ENCODE measurements at places on chromosomes 5 and 9. TPM values are rescaled to one million over a fixed set of nuclear protein-coding genes. Genes with fewer than 3 reads are reported as not detected.

DNA sequence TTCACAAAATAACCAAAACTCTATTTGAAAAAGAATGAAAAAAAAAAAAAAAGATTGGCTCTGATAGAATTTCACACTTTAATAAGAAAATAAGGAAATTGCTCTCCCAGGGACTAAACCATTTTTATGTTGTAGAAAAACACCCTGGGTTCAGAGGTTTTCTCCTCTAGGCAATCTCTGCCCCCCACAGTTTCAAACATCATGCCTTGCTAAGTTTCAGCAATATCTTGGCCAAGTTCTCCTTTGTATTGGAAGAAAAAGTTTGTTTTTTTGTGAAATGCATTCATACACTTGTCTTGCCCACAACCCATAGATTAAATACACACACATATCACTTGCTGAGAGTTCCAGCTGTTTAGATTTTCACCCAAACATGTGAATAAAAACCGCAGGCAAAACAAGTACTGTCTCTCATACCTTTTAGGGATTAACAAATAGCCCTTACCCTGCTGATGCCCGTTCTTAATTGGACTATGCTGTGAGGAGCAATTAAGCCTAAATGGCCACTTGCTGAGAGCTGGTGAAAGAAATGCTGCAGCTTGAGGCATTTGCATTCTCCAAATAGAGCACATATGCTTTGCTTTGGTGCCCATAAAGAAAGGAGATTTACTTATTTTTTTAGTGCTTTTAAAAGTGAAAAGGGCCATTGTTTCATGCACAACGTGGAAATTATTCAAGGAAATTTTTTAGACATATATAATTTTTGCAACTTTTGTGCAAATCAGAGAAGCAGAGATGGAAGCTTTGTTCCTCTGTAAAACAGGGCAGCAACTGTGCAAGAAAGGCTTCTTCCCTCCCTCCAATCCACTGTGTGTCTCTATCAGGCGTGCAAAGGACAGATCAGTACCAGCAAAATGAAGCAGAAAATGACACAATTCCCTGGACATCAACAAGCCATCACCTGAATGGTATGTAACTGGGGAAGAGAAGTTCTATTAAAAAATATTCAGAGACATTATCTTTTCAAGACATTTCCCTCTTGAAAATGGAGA, 262.4 kb upstream of the KIF2A start:
- H3K36me3 ChIP-seq: no peaks in the 10 kb centered on the region
- peak overlapping the region; percentile 91 for H3K27ac ChIP-seq
- peak; percentile 89 for DNase-seq
- peaks cover 46% of the 10 kb centered on the region for H3K4me1 ChIP-seq

- no peaks in the 10 kb centered on the region for H3K36me3 ChIP-seq
- no peak for DNase-seq
- H3K4me3 ChIP-seq: no peak overlapping the region
- H3K4me1 ChIP-seq: no peaks in the 10 kb centered on the region
Measured at GRCh38 chr9:24118190-24118589, 292.1 kb upstream of the ELAVL2 start.

Gene KIF24
- total RNA-seq: 9.4 TPM

GRCh38 chr9:126298063-126298801, 28.4 kb upstream of the MVB12B start:
- H3K4me1 ChIP-seq: peaks cover 8% of the 10 kb centered on the region
- no peak overlapping the region for H3K27ac ChIP-seq
- DNase-seq: peak; percentile 34
- H3K27me3 ChIP-seq: no peaks in the 10 kb centered on the region
- no peak overlapping the region for H3K4me3 ChIP-seq

DNA sequence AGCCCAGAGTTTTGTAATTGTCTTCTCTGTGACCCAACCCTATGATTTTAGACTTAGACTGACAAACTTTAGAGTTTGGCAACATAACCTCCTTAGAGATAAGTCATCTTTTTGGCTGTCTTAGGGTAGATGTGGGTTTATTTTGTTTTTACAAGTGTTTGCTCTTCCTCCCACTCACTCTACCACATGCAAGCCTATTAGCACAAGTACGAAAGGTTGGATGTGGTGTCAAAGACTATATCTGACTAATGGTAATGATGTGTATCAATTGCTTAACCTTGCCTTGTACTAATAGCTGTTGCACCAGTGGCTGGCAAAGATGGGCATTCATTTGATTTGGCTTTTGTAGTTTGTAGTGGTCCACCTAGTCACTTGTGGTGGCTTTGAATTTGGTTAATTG, 46.5 kb downstream of the SLC25A46 start:
- H3K27me3 ChIP-seq: no peaks in the 10 kb centered on the region
- H3K4me1 ChIP-seq: no peaks in the 10 kb centered on the region
- H3K27ac ChIP-seq: no peak overlapping the region
- no peak overlapping the region for H3K4me3 ChIP-seq
- no peaks in the 10 kb centered on the region for H3K36me3 ChIP-seq

DNA sequence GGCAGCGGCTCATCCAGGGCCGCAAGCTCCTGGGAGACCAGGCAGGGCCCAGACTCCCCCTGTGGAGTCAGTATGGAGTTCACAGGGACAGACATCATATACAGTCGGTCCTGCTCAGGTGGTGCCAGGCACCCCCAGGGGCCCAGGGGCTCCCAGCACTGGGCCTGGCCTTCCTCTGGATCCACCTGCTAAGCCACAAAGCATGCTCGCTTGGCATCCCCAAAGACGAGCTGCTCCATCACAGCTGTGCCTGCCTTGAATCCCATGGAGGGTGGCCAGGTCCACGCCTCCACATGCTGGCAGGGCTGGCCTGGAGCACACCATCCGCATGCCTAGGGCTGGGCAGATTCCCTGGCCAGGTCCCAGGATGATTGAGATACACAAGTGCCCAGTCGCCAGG, 4.6 kb downstream of the BICD2 start:
- H3K36me3 ChIP-seq: no peaks in the 10 kb centered on the region
- DNase-seq: no peak
- peaks cover 18% of the 10 kb centered on the region for H3K4me1 ChIP-seq
- no peaks in the 10 kb centered on the region for H3K27me3 ChIP-seq

GRCh38 chr5:135561266-135561665, 17.5 kb downstream of the CXCL14 start:
- H3K4me3 ChIP-seq: no peak overlapping the region
- H3K27ac ChIP-seq: no peak overlapping the region
- no peak for DNase-seq
- peaks cover 49% of the 10 kb centered on the region for H3K27me3 ChIP-seq

DNA sequence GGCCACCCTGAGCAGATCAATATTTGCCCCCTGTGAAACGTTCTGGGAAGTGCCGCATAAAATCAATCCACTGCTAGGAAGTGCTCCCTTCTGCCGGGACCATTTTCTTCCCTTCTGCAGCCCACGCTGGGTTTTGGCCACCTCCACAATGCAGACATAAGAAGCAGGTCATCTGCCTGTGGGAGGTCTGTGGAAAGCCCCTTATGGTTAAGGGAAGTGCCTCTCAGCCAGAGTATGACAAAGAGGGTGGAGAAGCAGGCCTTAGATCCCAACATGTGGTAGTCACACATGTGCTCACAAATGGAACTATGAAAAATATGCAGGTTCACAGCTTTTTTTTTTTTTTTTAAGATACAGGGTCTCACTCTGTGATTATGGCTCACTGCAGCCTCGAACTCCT, 82.8 kb downstream of the SLC1A3 start:
- H3K27ac ChIP-seq: no peak overlapping the region
- H3K4me1 ChIP-seq: no peaks in the 10 kb centered on the region
- DNase-seq: no peak
- H3K4me3 ChIP-seq: no peak overlapping the region

- H3K36me3 ChIP-seq: no peaks in the 10 kb centered on the region
- H3K27ac ChIP-seq: no peak overlapping the region
- H3K4me1 ChIP-seq: no peaks in the 10 kb centered on the region
- no peak overlapping the region for H3K4me3 ChIP-seq
- DNase-seq: no peak
Measured at GRCh38 chr5:64108674-64109073, 57.0 kb upstream of the RNF180 start.

GRCh38 chr9:90727488-90727887, 74.1 kb upstream of the SYK start:
- H3K27ac ChIP-seq: no peak overlapping the region
- no peaks in the 10 kb centered on the region for H3K36me3 ChIP-seq
- H3K27me3 ChIP-seq: no peaks in the 10 kb centered on the region
- no peaks in the 10 kb centered on the region for H3K4me1 ChIP-seq
- H3K4me3 ChIP-seq: no peak overlapping the region

Gene PPIC
- total RNA-seq: not detected

DNA sequence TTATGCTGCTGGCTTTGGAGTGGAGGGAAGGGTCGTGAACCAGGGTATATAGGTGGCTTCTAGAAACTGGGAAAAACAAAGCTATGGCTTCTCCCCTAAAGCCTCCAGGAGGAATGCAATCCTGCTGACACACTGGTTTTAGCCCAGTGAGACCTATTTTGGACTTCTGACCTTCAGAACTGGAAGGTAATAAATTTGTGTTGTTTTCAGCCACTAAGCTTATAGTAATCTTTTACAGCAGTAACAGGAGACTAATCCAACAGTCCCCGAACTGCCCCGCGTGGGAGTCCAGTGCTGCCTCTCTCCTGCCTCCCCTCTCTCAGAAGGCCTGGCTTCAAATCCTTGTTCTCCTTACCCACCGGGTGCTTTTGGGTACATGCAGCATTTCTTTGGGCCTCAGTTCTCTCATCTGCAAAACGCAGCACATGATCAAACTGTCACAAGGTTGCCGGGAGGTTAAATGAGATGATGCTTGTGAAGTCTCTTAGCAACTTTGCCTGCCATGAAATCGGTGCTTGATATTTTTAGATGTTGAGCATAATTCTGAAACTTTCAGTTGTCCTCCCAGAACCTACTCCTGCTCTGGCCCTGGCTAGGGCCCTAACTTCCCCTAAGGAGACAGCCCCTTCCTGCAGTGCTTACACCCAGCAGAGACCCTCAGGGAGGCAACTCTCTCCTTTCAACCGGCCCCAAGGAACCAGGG, 127.3 kb upstream of the BOD1 start:
- H3K36me3 ChIP-seq: no peaks in the 10 kb centered on the region
- no peak overlapping the region for H3K27ac ChIP-seq
- H3K4me1 ChIP-seq: peaks cover 20% of the 10 kb centered on the region

DNA sequence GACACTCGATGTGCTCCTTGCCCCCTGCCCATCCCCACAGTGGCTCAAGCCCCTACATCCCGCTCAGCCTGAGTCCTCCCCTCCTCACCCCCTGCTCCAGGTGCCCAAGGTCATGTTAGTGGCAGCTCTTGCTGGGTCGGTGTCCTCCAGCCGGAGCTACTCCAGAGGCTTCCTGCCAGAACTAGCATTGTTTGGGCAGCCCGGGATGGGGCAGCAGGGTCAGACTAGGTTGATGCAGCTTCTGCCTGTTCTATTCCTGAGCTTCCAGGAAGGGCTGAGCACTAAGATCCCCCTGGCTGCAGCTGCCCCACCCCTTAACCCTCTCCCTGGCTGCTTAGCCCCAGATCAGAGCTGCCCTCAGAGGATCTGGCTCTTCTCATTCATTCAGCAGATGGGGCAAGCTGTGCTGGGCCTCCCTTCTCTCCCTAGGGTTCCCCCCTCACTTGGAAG, 671 bp downstream of the RGS14 start:
- no peak overlapping the region for H3K27ac ChIP-seq
- no peak overlapping the region for H3K4me3 ChIP-seq
- H3K27me3 ChIP-seq: peaks cover 21% of the 10 kb centered on the region
- peaks cover 6% of the 10 kb centered on the region for H3K4me1 ChIP-seq
- no peaks in the 10 kb centered on the region for H3K36me3 ChIP-seq
- no peak for DNase-seq

Gene DDX41
- 60.7 TPM for total RNA-seq

Gene SLC6A18
- not detected for total RNA-seq

Gene ADAMTS6
- 14.3 TPM for total RNA-seq

GRCh38 chr9:98993570-98993945, 49.9 kb downstream of the COL15A1 start:
- no peak overlapping the region for H3K4me3 ChIP-seq
- H3K27me3 ChIP-seq: no peaks in the 10 kb centered on the region
- no peak overlapping the region for H3K27ac ChIP-seq

DNA sequence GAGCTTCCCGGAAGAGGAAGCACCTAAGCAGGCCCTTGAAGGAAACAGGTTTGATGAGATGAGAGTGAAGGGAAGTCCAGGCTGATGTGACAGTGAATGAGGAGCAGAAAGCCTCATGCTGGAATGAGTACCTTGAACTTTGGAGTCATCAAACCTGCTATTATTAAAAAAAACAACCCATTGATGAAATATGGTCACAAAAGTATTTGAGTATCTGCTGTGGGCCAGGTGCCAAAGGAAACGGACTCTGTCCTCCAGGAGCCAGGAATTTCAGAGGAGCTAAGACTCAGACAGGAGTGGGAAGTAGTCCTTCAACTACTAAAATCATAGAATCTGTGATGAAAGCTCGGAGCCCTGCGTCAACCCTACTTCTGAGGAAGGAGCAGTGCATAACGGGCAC, 11.9 kb downstream of the HAND1 start:
- no peaks in the 10 kb centered on the region for H3K36me3 ChIP-seq
- H3K27me3 ChIP-seq: peaks cover 65% of the 10 kb centered on the region
- no peak overlapping the region for H3K27ac ChIP-seq
- no peaks in the 10 kb centered on the region for H3K4me1 ChIP-seq

Gene VPS13A
- 39.9 TPM for total RNA-seq

GRCh38 chr9:118023644-118024043, 319.4 kb downstream of the TLR4 start:
- H3K4me1 ChIP-seq: no peaks in the 10 kb centered on the region
- H3K36me3 ChIP-seq: no peaks in the 10 kb centered on the region
- H3K27ac ChIP-seq: no peak overlapping the region
- no peak overlapping the region for H3K4me3 ChIP-seq

DNA sequence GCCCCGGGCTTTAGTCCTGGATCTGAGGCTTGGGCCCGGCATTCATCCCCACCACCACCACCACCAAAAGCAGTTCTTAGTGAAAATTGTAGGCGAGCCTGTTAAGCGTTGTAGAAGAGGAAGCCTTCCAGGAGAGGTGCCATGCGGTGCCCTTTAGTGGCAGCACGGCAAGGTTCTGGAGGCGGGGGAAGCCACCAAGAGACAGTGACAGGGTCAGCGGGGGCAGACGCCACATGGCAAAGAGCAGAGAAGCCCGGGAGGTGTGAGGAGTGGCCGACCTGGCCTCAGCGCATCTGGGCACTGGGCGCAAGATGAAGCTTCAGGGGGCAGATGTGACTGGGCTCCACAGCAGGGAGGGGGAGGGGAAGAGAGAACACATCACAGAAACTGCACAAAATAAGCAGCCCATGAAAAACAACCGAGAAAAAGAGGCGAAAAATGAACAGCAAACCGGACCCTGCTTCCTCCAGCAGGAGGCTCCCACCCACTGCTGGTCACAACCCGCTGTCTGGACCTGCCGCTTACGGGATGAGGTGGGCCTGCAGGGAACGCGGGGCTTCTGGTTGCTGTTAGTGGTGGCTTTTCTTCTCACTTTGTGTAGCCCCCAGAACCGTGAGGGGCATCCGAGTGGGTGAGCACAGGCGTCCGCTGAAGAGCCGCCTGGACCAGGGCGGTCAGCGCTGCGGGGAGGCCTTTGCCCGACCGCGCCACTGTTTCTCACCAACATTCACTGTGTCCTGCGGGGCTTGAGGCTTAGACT, 4.3 kb downstream of the LRRC14B start:
- no peaks in the 10 kb centered on the region for H3K36me3 ChIP-seq
- peak; percentile 22 for DNase-seq
- no peak overlapping the region for H3K27ac ChIP-seq
- H3K4me3 ChIP-seq: no peak overlapping the region
- peaks cover 8% of the 10 kb centered on the region for H3K4me1 ChIP-seq
- H3K27me3 ChIP-seq: no peaks in the 10 kb centered on the region

- DNase-seq: no peak
- no peaks in the 10 kb centered on the region for H3K36me3 ChIP-seq
- no peak overlapping the region for H3K27ac ChIP-seq
- H3K4me1 ChIP-seq: peaks cover 31% of the 10 kb centered on the region
- no peak overlapping the region for H3K4me3 ChIP-seq
Measured at GRCh38 chr9:8232726-8233125, 433.1 kb upstream of the DMAC1 start.

- H3K36me3 ChIP-seq: no peaks in the 10 kb centered on the region
- H3K27ac ChIP-seq: no peak overlapping the region
- no peak overlapping the region for H3K4me3 ChIP-seq
- H3K4me1 ChIP-seq: no peaks in the 10 kb centered on the region
- H3K27me3 ChIP-seq: peaks cover 15% of the 10 kb centered on the region
Measured at GRCh38 chr9:69675563-69675962, 3.4 kb upstream of the APBA1 start.

All from neural progenitor cell (in vitro differentiated cells).